ENCODE measurements at places on chromosomes 6 and 20. TPM values are rescaled to one million over a fixed set of nuclear protein-coding genes. Genes with fewer than 3 reads are reported as not detected.

DNA sequence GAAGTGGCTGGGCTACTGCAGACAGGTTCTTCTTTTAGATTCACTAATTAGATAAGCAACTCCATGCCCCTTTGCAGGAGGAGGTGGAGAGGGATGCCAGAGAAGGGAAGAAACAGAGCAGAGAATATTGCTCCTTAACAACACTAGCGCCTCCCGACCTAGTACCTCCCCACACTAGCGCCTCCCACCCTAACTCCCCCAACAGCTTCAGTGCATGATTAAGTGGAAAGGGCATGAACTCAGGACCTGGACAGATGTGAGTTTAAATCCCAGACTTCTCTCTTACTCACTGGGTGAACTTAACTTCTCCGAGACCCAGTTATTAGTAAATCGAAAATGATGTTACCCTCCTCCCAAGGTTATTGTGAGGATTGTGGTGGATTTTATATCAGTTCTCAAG lies 25.7 kb downstream of the STX11 start:
- DNase-seq = no peak

Gene PBOV1
- not detected for total RNA-seq

DNA sequence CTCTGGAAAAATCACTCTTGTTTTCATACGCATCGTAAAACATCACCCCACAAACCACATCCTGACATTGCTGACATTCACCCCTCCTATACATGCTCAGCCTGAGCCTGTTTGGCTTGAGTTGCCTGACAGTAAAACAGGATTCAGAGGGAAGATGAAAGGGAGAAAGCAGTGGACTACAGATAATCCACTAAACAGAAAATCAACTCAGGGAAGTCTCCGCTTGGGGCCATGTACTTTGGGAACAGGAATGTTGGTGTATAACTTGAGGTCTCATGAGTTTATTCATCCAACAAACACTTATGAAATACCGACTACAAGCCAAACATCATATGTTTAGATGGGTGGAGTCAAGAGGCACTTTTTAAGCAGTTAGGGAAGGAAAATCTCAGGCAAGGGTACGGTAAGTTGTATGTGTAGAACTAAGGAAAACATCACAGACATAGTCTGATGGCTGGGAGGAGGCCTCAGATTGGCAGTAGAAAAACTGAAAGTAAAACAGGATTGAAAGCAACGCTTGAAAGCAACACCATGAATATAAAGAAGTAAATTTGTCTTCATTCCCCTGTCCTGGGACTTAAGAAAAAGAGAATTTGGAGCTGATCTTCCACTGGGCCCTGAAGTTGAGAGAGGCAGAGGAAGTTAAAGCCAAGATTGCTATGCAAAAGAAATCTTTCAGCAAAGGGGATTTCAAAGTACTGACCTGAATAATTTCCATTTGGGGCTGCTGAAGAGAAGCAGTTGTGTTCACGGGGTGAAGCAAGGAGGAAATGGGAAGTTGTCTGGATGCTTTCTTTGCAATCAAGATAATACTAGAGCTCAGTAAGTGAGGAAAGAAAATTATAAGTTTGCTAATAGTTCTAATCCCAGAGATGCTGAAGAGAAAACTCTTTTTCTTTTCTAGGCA lies 28.8 kb downstream of the PDE7B start:
- peak; percentile 84 for DNase-seq

- DNase-seq = no peak
These were observed 151.7 kb upstream of the CEP162 start for GRCh38 chr6:84379142-84379541.

GRCh38 chr6:5136851-5137250 lies 51.7 kb downstream of the PPP1R3G start:
- no peak for DNase-seq

Gene C20orf173
- total RNA-seq = not detected

Gene BPIFB1
- not detected for total RNA-seq
